ENCODE measurements at places on chromosomes 12 and 14.

DNA sequence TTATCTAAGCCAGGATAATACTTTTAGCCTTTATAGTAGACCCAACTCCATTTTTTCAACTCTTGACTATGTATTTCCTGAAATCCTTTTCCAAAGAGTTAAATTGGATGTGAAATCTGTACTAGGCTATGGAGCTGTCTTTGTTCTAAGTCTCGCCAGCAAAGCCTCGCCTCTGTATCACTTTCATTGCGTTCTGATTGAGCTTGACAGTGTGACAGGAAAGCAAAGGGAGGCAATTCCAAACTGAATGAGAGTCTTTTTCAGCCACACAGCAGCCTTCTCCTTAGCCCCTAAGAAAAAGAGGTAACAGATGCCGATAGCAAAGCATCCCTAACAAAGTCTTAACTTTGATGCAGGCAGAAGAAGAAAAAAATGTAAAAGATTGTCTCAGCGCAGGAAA, 154.6 kb upstream of the OTX2 start:
- DNase-seq: no peak

GRCh38 chr12:131061041-131061806, 107.5 kb downstream of the ADGRD1 start:
- DNase-seq: no peak

GRCh38 chr14:29007990-29008389, 241.4 kb downstream of the FOXG1 start:
- no peak for DNase-seq

- no peak for DNase-seq
Observed at GRCh38 chr12:53053218-53054111, 3.6 kb downstream of the TNS2 start.

- no peak for DNase-seq
Observed at GRCh38 chr12:92089559-92089958, 56.1 kb downstream of the BTG1 start.

DNA sequence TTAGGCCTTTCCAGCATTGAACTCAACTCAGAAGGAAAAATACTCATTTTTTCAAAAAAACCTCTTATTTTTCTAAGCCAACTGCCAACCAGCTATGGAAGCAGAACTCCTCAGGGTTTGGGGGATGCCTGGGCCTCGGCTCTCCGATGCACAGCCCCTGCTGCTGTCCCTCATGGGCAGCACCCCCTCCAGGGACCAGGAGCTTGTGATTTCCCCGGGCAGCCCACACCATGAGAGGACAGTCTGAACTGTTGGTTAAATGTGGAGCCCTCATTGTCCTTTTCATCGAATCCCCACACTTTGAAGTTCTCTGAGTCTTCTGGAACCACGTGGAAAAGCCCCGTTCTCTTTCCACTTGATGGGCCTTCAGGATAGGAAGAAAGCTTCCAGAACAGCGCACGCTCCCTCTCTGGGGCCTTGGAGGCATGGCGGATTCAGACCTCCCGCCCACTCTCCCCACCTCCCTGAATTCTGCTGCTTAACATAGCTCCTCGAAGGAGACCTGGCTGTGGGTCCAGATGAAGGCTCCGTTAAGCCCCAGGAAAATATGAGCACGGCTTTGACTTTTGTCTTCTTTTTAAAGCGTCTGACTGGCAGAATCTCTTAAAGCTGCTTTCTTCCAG, 156.6 kb downstream of the CALM1 start:
- DNase-seq: no peak

- no peak for DNase-seq
Observed at GRCh38 chr14:37253905-37254304, 56.2 kb downstream of the MIPOL1 start.

DNA sequence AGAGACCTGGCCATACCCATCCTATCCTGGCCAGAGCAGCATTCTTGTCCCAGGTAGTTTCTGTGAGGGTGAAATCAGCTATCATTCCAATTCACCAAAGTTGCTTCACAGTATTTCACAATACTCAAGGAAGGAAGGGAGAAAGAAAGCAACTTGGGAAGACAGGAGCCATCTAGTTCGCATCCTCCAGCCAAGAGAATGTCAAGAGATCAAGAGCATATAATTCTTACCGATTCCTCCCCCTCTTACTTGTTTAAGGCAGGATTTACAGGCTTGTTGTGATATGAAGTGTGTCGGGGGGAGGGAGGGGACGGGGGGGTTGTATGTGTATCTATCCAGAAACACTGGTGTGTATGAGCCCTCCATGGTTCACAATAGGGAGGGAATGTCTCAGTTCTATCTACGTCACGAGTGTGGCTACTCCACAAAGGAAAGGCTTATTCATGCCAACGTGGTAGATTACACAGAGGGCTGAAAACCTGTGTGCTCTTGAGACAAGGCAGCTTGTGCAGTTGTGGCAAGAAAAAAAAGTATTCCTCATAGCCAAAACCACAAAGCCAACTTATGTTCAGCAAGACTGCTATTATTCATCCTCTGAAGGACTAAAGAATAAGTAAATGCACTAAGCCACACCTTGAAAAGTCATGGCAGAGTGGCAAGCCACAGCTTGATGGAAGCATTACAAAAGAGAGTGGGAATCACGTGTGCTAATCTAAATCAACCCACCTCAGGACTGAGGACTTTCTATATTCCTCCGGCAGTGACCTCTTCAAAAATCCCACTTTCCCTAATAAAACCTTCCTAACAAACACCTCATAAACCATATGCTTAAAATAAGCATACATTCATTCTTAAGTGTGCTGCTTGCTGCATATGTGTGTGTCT, 35.0 kb downstream of the CORO1C start:
- no peak for DNase-seq

DNA sequence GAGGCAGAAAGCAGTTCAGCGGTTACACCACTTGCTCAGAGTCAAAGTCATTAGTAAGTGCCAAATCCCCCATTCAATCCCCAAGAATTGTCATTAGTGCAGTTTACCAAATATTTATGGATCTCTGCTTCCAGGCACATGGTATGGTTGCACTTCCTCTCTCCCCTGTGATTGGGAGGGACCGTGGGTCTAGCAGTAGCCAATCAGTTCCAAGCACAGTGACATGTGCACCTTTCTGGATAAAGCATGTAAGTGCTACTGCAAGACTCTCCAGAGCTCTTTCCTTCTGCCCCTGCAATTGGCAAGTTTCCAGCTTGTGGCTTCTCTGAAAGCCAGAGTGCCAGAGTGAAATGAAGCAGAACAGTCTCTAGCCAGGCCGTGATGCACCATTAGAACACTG, 85.3 kb upstream of the FLRT2 start:
- no peak for DNase-seq

DNA sequence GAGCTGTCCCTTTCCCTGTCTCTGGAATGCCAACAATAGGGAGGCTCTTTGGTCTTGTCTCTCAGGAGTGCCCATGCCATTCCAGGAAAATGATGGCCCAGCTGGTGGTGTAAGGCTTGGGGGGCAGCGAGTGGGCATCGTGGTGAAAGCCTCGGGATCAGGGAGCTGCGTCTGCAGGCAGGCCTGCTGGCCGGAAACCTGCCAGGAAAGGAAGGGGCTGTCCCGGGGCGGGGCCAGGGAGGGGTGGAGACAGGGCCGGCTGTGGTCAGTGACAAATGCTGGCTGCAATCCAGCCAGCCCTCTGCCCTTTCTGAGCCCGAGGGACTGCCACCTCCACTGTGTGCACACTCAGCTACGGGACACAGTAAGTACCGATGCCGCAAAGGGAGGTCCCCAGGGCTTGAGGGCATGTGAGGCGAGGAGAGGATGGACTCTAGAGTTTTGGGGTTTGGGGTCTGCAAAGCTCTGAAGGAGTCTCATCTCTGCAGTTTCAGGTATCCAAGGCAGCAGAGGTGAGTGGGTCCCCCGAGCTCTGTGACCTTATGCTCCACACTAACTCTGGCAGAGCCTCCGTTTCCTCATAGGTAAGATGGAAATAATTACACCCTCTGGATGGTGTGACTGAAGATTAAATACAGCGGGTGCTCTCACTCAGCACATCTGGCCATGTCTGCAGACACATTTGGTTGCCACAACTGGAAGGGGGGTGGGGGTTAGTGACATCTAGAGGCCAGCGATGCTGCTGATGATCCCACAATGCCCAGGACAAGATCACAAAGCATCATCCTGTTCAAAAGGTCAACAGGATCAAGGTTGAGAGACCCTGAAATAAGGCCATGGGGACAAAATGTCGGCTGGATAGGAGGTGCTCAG, at the start of gene SERPINA5:
SERPINA5 (plus strand) TSS at position 300 of the 873 bp plus-strand sequence. CDS start 5,937 bp downstream, outside the sequence.
- DNase-seq: no peak

GRCh38 chr12:89756585-89757398, 48.2 kb upstream of the ATP2B1 start:
- no peak for DNase-seq

- DNase-seq: no peak
Observed at GRCh38 chr12:102376181-102376747, 104.1 kb downstream of the IGF1 start.

- no peak for DNase-seq
Observed at GRCh38 chr12:56867216-56867615, 67.0 kb downstream of the SDR9C7 start.

DNA sequence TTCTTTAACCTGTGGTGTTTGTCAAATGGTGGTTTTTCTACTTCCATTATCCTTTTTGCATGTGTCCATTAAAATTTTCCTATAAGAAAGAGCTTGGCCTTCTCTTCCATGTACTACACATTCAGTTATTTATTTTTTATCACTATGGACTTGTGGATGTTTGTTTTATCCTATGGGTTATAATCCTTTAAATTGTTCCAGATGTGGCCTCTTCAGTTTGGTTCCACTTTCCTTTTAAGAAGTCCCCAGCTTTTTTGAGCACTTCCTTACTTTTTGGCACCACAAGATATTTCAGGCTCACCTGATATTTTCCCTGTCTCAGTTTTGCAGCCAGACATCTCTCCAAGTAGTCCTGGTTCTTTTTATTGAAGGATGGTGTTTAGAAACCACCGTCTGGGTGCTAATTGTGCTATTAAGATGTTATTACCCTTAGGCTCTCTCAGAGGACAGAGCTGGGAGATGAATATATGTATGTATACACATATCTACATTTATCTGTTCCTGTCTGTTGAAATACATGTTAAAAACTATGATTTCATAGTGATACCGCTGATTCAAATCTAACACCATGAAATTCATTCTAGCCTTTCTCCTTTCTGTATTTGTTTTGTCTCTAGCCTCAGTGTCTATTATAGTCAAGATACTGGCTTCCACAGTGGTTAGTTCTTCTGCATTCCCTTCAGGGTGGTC, 408.5 kb upstream of the RGS6 start:
- no peak for DNase-seq

- no peak for DNase-seq
Observed at GRCh38 chr12:79360286-79360685, 330.5 kb downstream of the PAWR start.

- DNase-seq: no peak
Observed at GRCh38 chr12:89781946-89782550, 73.4 kb upstream of the ATP2B1 start.

DNA sequence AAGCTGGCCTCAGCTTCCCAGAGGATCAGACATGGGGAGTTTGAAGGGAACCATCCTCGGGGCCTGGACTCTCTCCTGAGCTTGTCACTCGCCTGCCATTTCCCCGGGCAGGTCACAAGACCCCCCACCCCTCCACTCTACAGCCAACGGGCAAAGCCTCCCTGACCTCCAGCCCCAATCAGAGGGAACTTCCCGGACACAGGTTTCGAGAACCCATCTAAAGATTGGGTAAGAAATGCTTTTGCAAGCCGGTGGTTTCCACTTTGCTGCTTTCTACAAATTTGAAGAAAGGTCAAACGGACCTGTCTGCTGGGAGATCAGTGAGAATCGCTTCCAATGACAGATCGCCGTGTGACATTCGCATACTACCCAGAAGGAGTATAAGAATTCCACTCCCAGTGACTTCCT, 89.6 kb downstream of the SCARB1 start:
- DNase-seq: no peak

- DNase-seq: no peak
Observed at GRCh38 chr12:86081843-86082242, 174.3 kb downstream of the MGAT4C start.

DNA sequence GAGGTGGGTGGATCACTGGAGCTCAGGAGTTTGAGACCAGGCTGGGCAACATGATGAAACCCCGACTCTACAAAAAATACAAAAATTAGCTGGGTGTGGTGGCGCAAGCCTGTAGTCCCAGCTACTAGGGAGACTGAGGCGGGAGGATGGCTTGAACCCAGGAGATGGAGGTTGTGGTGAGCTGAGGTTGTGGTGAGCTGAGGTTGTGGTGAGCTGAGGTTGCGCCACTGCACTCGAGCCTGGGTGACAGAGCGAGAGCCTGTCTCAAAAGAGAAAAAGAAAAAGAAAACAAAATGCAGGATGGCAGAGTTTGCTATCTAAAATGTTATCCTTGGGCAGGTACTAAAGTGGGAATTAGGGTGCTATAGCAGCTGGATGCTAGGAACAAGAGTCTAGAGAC, 10.8 kb upstream of the GPRC5A start:
- DNase-seq: no peak

DNA sequence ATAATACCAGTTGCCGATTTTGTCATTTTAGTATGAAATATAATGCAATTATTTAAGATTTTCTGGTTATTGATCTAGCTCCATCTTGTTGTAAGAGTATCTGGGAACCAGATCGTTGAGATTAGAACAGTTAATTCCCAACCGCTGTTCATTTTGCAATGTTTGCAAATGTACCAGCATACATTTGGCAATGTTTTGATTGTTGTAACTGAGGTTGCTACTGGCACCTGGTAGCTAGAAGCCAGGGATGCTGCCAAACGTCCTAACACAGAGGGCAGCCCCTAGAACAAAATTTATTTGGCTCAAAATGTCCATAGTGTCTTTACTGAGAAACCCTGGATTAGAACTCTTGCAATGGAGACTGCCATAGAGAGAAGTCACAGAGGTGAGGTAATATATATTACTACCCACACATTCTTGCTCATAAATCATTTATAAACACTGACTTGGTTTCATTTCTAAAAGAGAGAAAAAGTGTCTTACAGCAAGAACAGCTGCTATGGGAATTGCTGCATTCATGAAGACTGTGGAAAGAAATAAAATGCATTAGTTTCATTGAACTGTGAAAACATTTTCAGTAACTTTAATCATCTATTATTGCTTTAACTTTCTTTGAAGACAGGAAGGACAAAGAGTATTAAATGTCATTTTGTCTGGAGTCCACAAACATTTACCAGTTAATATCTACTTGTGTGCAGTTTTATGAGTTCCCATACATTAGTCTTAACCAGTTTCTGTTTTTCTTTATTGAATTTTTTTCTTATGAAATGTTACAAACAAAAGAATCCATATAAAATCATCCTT, 46.2 kb downstream of the ABCC9 start:
- DNase-seq: no peak

GRCh38 chr14:97100306-97100705, 303.1 kb downstream of the VRK1 start:
- DNase-seq: no peak

GRCh38 chr12:43621262-43621661, 69.3 kb upstream of the ADAMTS20 start:
- no peak for DNase-seq

DNA sequence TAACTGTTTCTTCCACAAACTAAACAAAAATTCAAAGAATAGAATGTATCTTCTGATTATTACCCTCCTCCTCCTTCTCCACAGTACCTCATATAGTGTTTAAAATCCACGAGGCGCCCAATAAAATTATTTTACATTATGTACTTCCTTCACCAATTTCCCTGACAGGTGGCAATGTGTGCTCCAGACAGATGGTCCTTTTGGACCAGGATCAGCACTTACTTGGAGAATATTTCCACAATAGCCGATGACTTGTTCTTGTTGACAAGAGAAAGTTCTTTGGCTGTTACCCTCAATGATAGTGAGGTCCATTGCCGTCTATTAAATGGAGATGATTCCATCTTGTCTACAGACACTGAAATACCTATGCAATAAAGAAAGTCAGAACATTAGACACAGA, 34.9 kb downstream of the LIMA1 start:
- no peak for DNase-seq

GRCh38 chr14:67566908-67567307, 33.2 kb downstream of the PIGH start:
- DNase-seq: no peak

GRCh38 chr12:115774148-115774895, 503.2 kb downstream of the MED13L start:
- DNase-seq: no peak
